ENCODE measurements at places on chromosomes 1 and 21.

DNA sequence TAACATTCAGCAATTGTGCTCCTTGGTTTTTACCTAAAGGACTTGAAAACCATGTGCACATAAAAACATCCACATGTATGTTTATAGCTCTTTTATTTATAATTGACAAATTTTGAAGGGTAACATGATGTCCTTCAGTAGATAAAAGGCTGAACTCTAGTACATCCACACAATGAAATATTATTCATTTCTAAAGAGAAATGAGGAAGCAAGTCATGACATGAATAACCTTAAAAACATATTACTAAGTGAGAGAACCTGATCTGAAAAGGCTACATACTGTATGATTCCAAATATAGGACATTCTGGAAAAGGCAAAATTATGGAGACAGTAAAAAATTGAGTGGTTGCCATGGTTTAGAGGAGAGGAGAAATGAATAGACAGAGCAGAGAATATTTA is 50.3 kb downstream of the DRAM2 start:
- no peak for DNase-seq

- DNase-seq = no peak
Observed at GRCh38 chr1:20312310-20312709, 21.6 kb downstream of the VWA5B1 start.

GRCh38 chr1:164557270-164557669 is 1.7 kb upstream of the PBX1 start:
- no peak for DNase-seq

DNA sequence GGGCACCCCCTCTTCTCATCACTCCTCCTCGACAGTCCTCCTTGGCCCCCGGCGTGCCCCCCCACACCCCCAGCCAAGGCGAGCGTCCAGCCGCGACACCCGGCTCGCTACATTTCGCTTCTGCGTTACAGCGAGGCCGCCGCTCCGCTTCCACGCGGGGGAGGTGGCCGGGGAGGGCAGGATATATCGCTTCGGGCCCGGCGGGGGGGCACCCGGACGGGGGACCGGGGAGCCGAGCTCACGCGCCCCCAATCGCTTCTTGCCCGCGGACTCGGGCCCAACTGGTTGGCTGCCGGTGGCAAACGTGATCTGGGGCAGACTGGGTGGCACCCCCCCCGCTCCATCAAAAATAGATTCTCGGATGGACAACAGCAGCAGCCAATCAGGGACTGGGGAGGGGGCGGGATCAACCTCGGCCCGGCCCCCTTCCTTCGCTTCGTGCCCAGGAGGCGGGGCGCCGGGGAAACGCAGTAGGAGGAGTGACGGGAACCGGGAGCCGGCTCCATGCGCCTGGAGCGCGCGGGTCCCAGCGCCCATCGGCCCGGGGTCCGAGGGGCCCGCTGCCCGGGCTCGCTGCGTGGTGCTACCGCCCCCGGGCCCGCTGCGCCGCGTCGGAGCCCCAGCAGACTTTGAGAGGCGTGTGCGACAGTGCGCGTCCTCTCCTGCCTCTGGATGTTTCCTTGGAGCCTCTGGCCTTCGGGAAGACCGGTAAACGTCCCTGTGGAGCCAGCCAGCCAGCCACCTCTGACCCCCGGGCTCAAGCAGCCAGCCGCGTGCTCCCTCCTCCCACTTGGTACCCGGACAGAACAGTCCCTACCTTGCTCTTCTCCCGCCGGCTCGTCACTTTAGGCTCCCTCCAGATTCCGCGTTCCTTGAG is at the start of gene SLC41A1:
Gene SLC41A1, minus strand, starts transcription at position 321 of the 877 bp plus-strand sequence. CDS start 2,757 bp downstream, outside the sequence.
- DNase-seq = peak; percentile 80

- peak; percentile 73 for DNase-seq
Observed at GRCh38 chr1:41739061-41739955, 179.4 kb downstream of the HIVEP3 start.

- DNase-seq = no peak
Observed at GRCh38 chr1:8412183-8412831, 94.4 kb downstream of the SLC45A1 start.

- no peak for DNase-seq
Observed at GRCh38 chr1:220637759-220638158, 52.4 kb upstream of the C1orf115 start.

DNA sequence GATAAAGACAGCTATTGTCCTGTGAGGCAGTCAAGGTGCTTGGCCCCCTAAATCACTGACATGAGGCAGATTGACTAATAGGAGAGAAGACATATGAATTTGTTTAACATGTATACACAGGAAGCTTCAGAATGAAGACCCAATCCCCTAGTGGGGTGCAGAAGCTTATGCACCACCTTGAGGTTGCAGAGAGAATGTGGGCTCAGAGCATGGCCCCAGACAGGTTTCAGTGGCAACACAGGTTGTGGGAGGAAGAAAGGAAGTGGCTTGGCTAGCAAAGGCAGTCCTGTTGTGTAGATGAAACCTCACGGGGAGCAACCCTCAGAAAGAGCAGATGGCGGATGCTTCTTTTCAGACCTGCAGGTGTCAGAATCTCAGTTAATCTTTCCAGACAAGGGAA is 37.0 kb upstream of the PARP1 start:
- no peak for DNase-seq

- no peak for DNase-seq
Observed at GRCh38 chr1:156505679-156506298, 5.2 kb upstream of the MEF2D start.
